ENCODE measurements at places on chromosomes 3 and 15.

DNA sequence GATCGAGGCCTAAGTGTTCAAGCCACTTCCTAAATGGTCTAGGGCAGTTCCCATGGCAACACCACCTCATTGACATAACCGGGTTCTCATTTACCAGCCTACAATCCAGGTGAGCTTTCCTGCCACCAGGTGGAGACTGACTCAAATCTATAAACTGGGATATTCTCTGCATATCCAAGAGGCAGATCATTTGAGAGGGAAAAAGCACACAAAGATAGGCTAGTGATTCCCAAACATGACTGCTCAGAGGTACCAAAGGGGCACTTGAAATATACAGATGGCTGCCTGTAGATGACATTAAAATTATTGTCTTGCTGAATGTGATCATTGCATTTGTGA is 141.3 kb upstream of the PROK2 start:
- H3K27ac ChIP-seq, result no peak overlapping the region
- H3K27me3 ChIP-seq, result no peaks in the 10 kb centered on the region
- DNase-seq, result no peak
- H3K4me1 ChIP-seq, result no peaks in the 10 kb centered on the region

GRCh38 chr15:76195506-76196268 is 115.6 kb downstream of the ETFA start:
- DNase-seq, result no peak
- H3K4me3 ChIP-seq, result no peak overlapping the region
- H3K27ac ChIP-seq, result no peak overlapping the region
- no peaks in the 10 kb centered on the region for H3K4me1 ChIP-seq
- no peaks in the 10 kb centered on the region for H3K36me3 ChIP-seq

DNA sequence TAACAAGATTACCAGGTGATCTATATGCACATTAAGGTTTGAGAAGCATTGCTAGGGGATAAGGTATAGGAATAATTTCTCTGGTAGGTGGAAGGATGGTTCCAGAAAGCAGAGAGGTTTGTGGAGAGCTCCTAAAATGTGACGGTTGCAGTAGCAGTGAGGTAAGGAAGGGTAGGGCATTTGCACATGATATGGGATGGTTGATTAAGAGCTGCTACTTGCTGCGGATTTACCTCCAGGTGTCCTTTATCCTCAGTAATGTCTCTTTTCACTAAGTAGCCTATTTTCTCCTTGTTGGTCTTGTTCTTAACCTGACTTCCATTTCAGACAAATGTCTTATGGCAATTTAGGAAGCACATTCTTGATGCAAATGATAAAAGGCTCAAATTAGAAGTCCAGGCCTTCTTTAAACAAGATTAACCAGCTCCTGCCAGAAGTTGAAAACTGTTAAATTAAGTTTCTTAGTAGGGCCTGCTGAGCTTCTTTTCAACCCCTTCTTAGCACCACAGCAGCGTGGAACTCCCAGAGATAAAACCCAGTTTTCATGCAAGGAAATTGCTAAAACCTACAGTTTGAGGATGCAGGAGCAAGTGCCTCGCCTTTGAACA is 231.1 kb upstream of the GADL1 start:
- H3K27ac ChIP-seq, result no peak overlapping the region
- no peaks in the 10 kb centered on the region for H3K4me1 ChIP-seq
- H3K27me3 ChIP-seq, result no peaks in the 10 kb centered on the region
- no peak for DNase-seq
- no peaks in the 10 kb centered on the region for H3K36me3 ChIP-seq

- DNase-seq, result no peak
- no peak overlapping the region for H3K4me3 ChIP-seq
- no peak overlapping the region for H3K27ac ChIP-seq
- no peaks in the 10 kb centered on the region for H3K27me3 ChIP-seq
- H3K36me3 ChIP-seq, result no peaks in the 10 kb centered on the region
These were observed 18.4 kb upstream of the TIMP4 start for GRCh38 chr3:12177126-12177525.

DNA sequence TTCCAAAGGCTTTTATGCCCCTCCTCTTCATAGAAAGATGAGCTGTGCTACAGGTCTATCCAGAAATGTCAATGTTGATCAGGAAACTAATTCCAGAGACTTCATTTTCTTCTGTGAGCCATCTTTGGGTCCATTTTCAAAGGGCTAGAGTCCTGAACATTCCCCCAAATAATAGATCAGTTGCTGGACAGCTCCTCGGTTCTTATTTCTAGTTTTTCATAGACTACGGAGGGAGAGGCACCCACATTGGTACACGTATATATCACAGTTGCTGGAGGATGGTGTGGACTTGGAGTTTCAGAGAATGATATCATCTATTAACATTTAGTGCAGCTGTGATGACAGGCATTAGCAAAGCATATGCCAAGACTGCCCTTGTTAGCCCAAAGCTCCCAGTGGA is 59.1 kb downstream of the AGBL1 start:
- H3K36me3 ChIP-seq, result no peaks in the 10 kb centered on the region
- no peak overlapping the region for H3K4me3 ChIP-seq
- H3K27me3 ChIP-seq, result no peaks in the 10 kb centered on the region

GRCh38 chr3:136381051-136381450 is 130.9 kb downstream of the PCCB start:
- peaks cover 4% of the 10 kb centered on the region for H3K36me3 ChIP-seq
- no peak for DNase-seq
- no peaks in the 10 kb centered on the region for H3K27me3 ChIP-seq
- no peaks in the 10 kb centered on the region for H3K4me1 ChIP-seq
- no peak overlapping the region for H3K4me3 ChIP-seq

GRCh38 chr15:41024885-41025284 is 71.6 kb downstream of the CHAC1 start:
- no peaks in the 10 kb centered on the region for H3K27me3 ChIP-seq
- no peak overlapping the region for H3K4me3 ChIP-seq
- H3K4me1 ChIP-seq, result no peaks in the 10 kb centered on the region
- DNase-seq, result no peak
- peaks cover 44% of the 10 kb centered on the region for H3K36me3 ChIP-seq
- H3K27ac ChIP-seq, result no peak overlapping the region

- no peak overlapping the region for H3K27ac ChIP-seq
- H3K36me3 ChIP-seq, result no peaks in the 10 kb centered on the region
- H3K4me3 ChIP-seq, result no peak overlapping the region
- H3K4me1 ChIP-seq, result no peaks in the 10 kb centered on the region
These were observed 46.3 kb downstream of the GPR171 start for GRCh38 chr3:151156618-151157216.

GRCh38 chr15:74253211-74253921 is 17.2 kb downstream of the CCDC33 start:
- no peaks in the 10 kb centered on the region for H3K36me3 ChIP-seq
- H3K27ac ChIP-seq, result no peak overlapping the region
- no peak for DNase-seq
- H3K4me3 ChIP-seq, result no peak overlapping the region

DNA sequence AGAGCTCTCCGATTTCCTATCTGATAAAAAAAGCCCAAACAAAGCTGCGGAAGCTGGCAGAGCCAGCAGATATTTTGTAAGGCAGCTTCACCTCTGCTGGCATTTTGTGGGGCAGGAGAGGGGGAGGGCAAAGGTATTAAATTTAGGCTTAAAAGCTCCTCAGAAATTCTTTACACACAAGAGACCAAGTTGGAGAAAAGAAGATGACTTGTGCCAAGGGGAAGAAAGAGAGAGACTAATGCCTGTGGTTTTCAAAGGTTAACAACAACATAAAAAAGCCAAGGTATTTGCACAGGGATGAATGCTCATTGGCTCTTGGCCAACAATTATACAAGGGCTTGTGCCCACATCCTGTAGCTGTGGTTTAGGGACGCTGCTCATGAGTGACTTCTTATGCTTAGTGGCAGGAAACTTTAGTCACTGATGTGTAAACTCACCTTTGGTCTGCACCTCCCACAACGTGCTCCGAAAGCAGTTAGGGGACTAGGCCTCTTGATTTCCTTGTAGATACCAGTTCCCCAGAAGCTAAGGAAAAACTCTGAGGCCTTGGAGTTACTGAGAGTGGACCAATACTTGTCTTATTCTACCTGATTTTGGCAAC is 152.9 kb downstream of the TPRG1 start:
- H3K4me1 ChIP-seq, result peaks cover 33% of the 10 kb centered on the region
- H3K27ac ChIP-seq, result peak overlapping the region; percentile 51
- H3K36me3 ChIP-seq, result no peaks in the 10 kb centered on the region

DNA sequence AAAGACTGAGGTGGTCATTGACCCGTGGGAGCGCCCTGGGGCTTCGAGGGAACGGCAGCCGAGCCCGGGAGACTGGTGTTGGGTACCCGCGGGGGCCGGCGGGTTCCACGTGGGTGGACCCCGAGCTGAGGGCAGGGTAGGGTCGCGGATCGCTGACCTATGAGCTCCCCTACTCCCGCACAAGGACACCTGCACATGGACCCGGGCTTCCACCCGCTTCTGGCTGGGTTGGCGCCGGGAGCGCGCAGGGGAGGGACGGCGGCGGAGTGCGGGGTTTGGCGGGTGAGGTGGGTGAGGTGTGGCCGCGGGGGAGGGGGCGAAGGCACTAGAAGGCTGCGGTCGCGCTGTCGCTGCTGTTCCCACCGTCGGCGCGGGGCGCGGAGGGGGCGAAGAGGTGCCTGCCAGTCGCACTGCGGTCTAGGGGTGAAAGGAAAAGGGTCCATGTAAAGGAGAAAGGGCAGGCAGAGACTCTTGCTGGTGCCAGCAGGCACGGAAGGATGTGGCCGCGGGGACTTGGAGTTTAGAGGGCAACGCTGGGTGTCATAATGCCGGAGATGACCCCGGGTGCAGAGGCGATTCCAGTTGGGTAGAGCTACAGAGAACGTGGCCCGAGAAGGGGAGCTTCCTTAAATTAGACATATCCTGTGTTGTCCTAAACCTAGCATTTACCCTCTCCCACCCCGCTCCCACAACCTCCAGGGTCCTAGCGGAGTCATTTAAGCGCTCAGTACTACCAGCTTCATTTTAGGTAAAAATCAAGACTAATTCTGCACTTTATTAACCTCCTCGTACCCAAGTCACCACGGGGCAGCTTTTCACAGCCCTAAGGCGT is 245.9 kb upstream of the TOPAZ1 start:
- H3K4me3 ChIP-seq, result peak overlapping the region; percentile 44
- peaks cover 9% of the 10 kb centered on the region for H3K4me1 ChIP-seq
- no peaks in the 10 kb centered on the region for H3K36me3 ChIP-seq
- H3K27ac ChIP-seq, result no peak overlapping the region
- DNase-seq, result peak; percentile 8

DNA sequence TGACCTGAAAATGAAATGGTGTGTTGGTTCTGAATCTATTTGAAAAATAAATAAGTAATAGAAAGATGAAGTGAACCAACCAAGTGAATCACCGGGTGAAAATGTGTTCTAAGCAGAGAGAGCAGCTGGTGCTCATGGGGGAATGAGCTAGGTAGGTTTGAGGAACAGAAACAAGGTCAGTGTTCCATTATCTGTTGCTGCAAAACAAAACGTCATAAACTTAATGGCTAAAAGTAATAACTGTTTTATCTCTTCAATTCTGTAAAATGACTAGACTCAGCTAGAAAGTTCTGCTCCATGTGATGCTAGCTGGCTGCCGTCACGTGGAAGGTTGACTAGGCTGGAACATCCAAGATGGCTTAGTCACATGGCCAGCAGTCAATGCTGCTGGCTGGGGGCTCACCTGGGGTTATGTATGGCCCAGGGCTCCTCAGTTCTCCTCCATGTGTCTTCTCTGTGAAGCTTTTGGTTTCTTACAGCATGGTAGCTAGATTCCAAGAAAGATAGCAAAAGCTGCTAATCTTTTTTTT is 13.3 kb upstream of the SH3BP5 start:
- no peak overlapping the region for H3K4me3 ChIP-seq
- H3K27ac ChIP-seq, result no peak overlapping the region
- no peaks in the 10 kb centered on the region for H3K27me3 ChIP-seq
- no peak for DNase-seq

- no peak for DNase-seq
- no peaks in the 10 kb centered on the region for H3K27me3 ChIP-seq
- H3K36me3 ChIP-seq, result peaks cover 8% of the 10 kb centered on the region
- H3K4me1 ChIP-seq, result peaks cover 9% of the 10 kb centered on the region
- no peak overlapping the region for H3K27ac ChIP-seq
These were observed 24.2 kb downstream of the ABHD2 start for GRCh38 chr15:89112341-89112971.

GRCh38 chr15:75360856-75361255 is 7.6 kb downstream of the MAN2C1 start:
- peaks cover 8% of the 10 kb centered on the region for H3K36me3 ChIP-seq
- H3K27ac ChIP-seq, result no peak overlapping the region
- DNase-seq, result no peak
- no peaks in the 10 kb centered on the region for H3K27me3 ChIP-seq

DNA sequence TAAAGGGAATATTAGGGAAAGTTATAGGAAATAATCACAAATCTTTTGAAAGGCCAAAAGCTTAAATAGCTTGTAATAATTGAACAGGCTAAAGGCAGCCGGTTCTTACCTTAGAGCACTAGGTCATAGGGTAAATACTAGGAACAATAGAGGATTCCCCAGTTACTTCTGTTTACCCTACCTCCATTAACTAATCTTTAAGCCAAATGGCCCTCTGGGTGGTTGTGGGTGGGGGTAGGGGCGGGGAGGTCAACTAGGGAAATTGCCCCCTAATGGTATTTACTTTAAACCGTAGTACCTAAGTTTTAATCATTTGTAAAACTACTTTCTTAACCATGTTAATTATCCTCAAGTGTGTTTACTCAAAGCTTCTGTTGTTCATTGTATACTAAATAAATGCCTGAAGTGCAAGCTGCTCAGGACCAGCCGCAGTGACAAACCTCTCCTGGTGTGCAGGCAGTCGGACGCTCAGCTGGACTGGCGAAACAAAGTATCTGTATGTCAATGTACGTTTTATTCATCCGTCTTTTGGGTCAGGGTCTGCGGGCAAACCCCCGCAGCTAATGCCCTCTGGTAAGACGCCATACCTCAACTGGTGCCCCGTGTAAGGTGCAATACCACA is 18.9 kb downstream of the MAGEL2 start:
- H3K36me3 ChIP-seq, result no peaks in the 10 kb centered on the region
- DNase-seq, result no peak
- H3K27ac ChIP-seq, result no peak overlapping the region
- H3K27me3 ChIP-seq, result no peaks in the 10 kb centered on the region

- H3K36me3 ChIP-seq, result no peaks in the 10 kb centered on the region
- no peak for DNase-seq
- H3K4me1 ChIP-seq, result no peaks in the 10 kb centered on the region
These were observed 37.8 kb upstream of the CSPG4 start for GRCh38 chr15:75750261-75751050.

GRCh38 chr3:39065197-39065596 is 13.4 kb downstream of the WDR48 start:
- H3K36me3 ChIP-seq, result peaks cover 11% of the 10 kb centered on the region
- peak; percentile 21 for DNase-seq
- no peak overlapping the region for H3K27ac ChIP-seq
- no peaks in the 10 kb centered on the region for H3K27me3 ChIP-seq
- H3K4me3 ChIP-seq, result no peak overlapping the region

- no peak overlapping the region for H3K27ac ChIP-seq
- no peak for DNase-seq
- H3K4me1 ChIP-seq, result no peaks in the 10 kb centered on the region
- no peaks in the 10 kb centered on the region for H3K36me3 ChIP-seq
- no peak overlapping the region for H3K4me3 ChIP-seq
These were observed 8.6 kb upstream of the CACNA1D start for GRCh38 chr3:53485675-53486403.

All from naive thymus-derived CD4-positive, alpha-beta T cell (primary cell).